B cell (primary cell): ENCODE measurements at places on chromosomes 3 and 15. TPM values are rescaled to one million over a fixed set of nuclear protein-coding genes. Genes with fewer than 3 reads are reported as not detected.

Gene ANKUB1
- not detected in 2 replicates for polyA plus RNA-seq

- no peak for DNase-seq
- H3K27ac ChIP-seq = no peak overlapping the region
- no peaks in the 10 kb centered on the region for H3K4me1 ChIP-seq
- no peak overlapping the region for H3K4me3 ChIP-seq
- H3K27me3 ChIP-seq = peaks cover 18% of the 10 kb centered on the region
Measured at GRCh38 chr15:45715528-45715927, 80.7 kb downstream of the SQOR start.

GRCh38 chr3:170670504-170670903 lies 84.6 kb upstream of the SLC7A14 start:
- H3K4me3 ChIP-seq = no peak overlapping the region
- peaks cover 5% of the 10 kb centered on the region for H3K27me3 ChIP-seq
- H3K4me1 ChIP-seq = no peaks in the 10 kb centered on the region
- DNase-seq = no peak
- no peak overlapping the region for H3K27ac ChIP-seq
- H3K36me3 ChIP-seq = no peaks in the 10 kb centered on the region

GRCh38 chr3:11600501-11601282 lies 43.0 kb downstream of the VGLL4 start:
- peaks cover 27% of the 10 kb centered on the region for H3K4me1 ChIP-seq
- H3K36me3 ChIP-seq = no peaks in the 10 kb centered on the region
- H3K27ac ChIP-seq = peak overlapping the region; percentile 87
- H3K27me3 ChIP-seq = no peaks in the 10 kb centered on the region
- no peak for DNase-seq
- H3K4me3 ChIP-seq = no peak overlapping the region

DNA sequence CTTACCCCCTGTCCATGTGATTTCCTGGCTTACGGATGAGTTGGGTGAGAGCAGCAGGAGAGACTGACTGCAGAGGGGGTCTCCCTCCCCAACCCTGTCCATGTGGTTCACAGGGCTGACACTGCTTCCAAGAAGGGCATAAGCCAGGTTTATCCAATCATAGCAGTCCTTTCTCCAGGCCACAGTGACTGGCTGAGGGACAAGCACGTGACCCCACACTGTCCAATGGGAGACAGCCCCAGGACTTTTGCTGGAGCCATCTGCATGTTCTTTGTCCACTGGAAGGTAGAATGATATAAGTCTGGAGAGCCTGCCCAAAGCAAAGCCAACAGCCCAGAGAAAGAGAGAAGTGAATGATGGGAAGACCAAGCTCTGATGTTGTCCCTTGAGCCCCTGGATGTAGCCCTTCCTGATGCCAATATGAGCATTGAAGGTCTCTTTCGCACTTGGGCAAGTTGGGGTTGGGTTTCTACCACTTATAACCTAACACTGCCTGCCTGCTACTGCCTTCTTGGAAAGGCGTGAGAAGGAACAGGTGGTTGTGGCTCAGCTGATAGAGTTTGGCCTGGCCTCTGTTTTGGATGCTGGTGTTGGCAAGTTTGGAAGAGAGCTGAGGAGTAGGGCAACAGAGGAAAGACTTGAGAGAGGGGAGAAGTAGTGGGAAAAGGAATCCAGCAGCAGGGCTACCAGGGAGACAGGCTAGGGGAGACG lies 41.3 kb upstream of the GRIP2 start:
- no peaks in the 10 kb centered on the region for H3K4me1 ChIP-seq
- no peak overlapping the region for H3K4me3 ChIP-seq
- no peaks in the 10 kb centered on the region for H3K27me3 ChIP-seq
- no peak for DNase-seq
- H3K36me3 ChIP-seq = no peaks in the 10 kb centered on the region

Gene SLC28A2
- polyA plus RNA-seq = not detected in 2 replicates
